ENCODE measurements at places on chromosomes 5 and 9.

GRCh38 chr9:2093920-2094597 is 78.9 kb downstream of the SMARCA2 start:
- DNase-seq, result peak; percentile 25

- no peak for DNase-seq
Observed at GRCh38 chr5:146507428-146507827, 8.6 kb downstream of the GPR151 start.

DNA sequence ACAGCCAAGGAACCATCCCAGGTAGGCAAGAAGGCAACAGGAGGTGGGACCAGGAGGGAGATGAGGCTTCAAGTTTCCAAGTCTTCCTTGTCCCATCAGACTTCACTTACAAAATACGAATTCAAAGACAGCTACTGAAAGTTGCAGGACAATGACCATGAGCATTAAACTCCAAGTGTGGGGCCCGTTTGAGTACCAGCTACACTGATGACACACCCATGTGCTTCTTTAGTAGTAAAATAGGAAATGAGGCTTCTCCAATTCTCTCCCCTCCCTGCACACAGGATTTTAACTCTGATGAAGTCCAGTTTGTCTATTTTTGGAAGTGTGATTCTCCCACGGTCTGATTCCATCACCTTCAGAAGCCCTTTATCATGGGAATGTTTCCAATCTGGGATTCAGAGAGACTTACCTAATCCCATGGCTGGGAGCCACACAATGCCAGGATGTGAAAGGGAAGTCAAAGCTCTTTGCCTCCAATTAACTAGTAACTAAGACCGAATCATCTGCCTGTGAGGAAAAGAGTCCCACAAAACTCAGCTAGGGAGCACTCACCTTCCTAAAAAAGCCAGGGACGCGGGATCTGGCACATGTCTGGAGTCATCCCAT is 222.8 kb upstream of the MSX2 start:
- no peak for DNase-seq

DNA sequence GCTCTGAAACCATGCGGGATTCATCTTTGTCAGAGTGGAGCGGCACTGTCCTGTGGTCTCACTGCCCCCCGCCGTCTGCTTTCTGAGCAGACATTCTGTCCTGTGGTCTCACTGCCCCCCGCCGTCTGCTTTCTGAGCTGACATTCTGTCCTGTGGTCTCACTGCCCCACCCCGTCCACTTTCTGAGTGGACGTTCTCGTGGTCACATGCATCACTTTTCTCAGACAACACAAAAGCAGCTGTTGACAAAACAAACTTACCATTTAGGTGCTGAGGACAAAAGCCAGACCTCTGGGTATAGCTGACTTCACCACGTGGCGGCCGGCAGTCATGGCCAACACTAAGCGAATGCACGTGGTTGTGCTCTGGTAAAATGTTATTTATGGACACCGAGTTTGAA is 2.8 kb downstream of the LRRC14B start:
- no peak for DNase-seq

DNA sequence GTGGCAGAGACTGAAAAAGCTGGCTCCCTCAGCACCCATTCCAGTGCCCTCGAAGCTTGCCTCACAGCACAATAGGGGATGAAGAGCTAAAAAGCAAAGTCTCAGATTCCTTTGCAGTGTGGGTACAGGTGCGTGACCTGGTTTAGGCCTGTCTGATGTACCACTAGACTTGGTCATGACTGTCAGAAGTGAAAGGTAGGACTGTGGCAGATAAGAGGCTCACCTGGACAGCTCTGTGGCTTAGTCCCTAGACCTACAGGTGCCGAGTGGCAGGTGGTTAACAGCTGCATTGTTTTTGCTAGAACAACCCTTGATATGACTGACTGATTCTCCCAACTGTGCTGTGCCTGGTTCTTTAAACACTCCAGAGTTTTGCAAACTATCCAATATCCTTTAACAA is 14.7 kb upstream of the SFXN1 start:
- DNase-seq, result no peak

GRCh38 chr5:78547731-78548615 is 100.6 kb downstream of the LHFPL2 start:
- DNase-seq, result peak; percentile 82

GRCh38 chr5:68011801-68012200 is 203.8 kb upstream of the PIK3R1 start:
- DNase-seq, result no peak

DNA sequence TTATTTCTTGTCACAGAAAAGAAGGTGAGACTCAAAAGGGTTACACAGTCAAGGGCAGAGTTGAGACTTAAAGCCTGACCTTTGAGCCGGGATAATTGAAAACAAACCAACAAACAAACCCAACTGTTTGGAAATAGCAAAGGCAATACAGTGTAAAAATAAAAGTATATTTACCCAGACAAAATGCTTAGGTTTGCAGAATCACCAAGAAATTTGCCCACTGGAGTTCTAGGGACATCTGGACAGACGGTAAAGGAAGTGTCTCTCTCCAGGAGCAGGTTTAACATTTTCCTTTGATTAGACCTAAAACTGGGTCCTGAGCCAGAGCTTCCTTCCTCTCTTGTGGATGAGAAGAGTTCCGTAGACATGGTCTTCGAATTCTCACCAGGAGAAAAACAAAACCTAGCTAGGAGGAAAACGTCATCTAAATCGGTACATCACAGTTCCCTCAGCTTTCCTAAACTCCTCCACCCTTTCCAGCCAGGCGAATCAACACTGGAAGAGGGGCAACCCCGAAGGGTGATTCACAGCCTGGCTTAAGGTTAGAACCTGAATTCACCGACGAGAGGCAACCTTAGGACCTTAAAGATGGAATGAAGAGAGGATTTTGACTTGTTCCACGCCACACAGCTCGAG is 673 bp downstream of the CDC25C start:
- no peak for DNase-seq

- no peak for DNase-seq
Observed at GRCh38 chr5:168251259-168251658, 40.2 kb upstream of the WWC1 start.

DNA sequence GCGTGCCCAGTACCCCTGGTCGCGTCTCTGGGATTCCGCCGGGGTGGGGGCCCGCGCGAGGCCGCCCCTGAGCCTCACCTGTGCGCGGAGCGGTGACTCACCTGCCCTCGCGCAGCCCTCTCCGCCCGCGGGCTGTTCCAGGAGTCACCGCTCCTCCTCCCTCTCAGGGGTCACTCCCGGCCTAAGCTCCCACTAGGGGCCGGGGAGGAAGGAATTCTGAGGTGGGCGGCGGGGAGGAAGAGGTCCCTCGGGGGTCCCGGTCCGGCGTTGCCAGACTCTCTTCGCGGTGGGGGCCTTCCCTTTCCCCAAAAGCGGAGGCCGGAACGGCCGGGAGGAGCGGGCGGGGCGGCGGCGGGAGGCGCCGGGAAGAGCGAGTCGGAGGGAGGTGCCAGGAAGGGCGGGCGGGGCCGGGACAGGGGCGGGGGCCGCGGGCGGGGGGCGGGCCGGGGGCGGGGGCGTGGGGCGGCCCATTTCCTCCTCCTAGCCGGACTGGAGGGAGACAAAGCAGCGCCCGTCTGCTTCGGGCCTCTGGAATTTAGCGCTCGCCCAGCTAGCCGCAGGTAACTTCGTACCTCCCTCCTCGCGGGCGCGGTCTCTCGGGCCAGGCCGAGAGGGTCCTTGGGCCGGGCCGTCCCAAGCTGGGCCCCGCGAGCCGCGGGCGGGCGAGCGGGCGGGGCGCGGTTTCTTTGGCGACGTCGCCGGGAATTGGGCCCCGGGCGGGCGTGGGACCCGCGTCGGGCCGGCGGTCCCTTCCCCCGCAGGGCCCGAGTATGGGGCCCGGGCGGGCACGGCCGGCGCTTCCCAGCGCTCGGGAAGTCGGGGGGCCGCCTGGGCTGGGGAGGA is at the start of gene CTNNA1:
TSS of gene CTNNA1 (plus strand) at position 475 of the 843 bp plus-strand sequence. CDS start 28,500 bp downstream, outside the sequence.
- peak; percentile 82 for DNase-seq

GRCh38 chr5:76529464-76530344 is 93.5 kb downstream of the F2RL2 start:
- no peak for DNase-seq

DNA sequence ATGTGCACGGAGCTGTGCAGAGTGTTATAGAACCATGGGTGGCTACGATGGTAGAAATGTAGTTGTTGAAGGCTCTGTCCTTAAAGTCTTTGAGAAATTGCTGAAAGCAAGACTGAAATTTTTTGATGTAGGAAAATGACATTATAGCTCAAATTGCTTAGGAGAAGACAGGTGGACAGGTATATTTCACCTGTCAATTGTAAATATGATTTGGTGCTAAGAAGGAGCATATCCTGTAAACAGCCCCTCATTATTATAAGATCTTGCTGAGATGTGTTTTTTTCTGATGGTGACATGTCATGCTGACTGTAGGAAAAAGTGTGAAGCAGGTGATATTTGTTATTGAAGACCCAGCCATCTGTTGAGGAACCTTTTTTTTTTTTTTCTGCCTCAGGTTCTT is 377.9 kb downstream of the PSAT1 start:
- DNase-seq, result no peak

DNA sequence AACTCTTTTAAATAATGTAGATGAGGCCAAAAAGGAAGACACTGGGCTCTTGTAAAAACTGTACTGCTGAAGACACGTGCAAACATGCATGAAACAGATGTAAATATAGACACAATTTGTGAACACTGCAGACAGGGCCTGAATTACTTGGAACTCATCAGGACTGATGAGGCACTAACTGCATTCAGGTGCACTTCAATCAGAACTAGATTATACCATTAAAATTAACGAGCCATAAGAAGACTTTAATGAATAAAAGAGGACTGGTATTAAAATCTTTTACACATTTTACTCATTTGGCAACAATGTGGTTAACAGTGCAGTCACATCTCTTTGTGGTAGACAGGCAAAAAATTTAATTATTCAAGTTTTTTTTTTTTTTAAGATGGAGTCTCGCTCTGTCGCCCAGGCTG is 13.4 kb upstream of the ZCCHC9 start:
- DNase-seq, result no peak

DNA sequence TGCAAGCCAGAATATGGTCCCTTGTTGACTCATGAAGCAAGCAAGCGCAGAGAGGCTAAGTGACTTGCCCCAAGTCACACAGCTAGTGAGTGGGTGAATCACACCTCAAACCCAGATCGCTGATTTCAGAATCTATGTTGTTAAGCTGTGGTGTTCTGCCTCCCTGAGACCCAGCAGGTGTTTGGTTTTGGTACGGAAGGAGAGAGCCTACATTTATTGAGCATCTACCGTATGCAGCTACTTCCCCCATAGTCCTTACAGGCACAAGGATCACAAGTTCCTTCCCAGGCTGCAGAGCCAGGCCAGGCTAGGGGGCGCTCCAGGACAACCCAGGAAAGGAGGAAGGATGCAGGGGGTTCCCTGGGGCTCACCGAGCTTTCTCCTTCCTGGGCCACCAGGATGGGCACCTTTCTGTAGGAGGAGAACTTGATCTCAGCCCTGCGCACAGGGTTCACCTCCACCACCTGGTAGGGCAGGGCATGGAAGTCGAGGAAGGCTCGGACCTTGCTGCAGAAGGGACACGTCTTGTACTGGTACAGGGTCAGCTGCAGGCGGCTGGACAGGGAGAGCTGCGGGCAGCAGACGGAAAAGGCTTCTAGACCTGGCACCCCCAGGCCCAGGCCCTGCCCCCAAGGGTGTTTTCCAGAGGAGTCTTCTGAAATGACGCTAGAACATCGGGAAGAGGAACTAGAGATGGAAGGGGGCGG is 2.5 kb downstream of the PTGES2 start:
- no peak for DNase-seq

DNA sequence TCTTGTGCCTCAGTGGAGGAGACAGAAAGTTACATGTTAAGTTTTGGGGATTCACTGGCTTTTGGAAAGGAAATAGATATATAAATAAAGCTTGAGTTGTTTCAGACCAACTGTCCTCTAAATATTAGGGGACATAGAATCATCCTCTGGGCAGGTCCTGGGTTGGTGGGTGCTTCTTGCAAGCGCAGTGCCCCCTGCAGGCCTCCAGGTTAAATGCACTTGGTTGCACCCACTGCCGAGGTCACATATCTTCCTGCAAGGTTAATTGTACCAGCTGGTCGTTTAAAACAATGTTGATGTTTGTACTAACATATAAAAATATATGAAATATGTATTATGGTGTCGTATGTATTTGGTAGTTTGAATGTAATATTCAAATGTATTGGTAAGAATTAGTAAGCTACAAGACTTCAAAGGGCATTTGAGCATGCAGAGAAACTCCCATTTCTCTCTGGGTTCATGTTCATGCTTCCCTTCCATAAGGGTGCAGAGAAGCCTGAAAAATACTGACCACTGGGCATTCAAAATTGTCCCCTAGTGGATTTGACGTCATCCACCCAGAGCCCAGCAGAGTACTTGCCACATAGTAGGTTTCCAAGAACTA is 87.0 kb downstream of the ZNF618 start:
- DNase-seq, result peak; percentile 56

DNA sequence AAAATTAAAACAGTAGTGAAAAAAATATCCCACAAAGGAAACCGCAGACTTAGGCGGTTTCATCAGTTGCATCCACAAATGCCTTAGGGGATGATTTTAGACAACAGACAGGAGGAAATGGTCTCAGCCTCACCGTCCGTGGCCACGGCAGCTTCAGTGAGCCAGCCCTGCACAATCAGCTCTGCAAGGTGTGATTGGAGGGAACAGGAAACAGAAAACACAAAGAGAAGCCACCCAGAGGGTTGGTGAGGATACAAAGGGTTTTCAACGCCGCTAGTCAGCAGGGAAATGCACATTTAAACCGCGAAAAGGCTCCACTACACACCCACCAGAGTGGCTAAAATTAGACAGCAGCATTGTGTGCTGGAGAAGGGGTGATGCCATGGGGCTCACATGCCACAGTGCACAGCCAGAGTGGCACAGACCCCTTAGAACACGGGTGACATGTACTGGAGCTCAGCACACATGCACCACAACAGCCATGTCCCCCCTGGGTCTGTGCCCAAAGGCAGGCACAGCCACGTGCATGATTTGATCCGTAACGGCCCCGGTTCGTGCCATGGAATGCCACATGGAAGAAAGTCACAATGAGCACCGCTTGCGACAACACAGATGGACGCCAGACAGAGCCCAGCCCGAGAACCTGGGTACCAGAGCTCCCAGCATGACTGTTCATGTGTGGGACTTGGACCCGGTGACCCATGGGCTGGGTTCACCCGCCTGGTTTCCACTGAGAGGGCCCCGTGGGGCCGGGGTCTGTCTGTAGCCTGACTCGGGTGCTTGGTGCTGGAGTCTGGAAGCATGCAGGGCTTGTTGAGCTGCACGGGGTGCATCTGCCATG is 18.3 kb upstream of the TERT start:
- no peak for DNase-seq

DNA sequence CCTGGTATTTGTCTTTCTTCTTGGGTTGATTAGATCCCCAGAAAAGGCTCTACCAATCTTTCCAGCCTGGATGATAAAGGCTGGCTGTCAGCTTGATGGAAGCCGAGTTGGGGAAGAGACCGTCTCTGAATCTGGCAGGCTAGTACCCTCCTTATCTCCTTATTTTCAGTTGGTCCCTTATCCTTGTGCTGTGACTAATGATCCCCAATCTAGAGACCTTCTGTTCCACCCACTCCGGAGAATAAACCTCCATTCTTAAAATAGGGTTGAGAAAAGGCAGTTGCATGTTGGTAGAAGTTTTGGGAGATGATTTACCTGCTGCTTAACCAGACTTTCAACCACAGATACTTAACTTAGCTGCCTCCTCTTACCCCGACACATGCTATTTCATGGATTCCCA is 52.3 kb downstream of the PRKACG start:
- no peak for DNase-seq
